Vein endothelial cell (primary cell): ENCODE measurements at places on chromosomes 1 and 21. TPM values are rescaled to one million over a fixed set of nuclear protein-coding genes. Genes with fewer than 3 reads are reported as not detected.

COL8A2 gene
- 2.4 and 2.6 TPM in 2 replicates for total RNA-seq

PTGS2 gene
- 16.5 and 28.7 TPM in 2 replicates for total RNA-seq

ATPAF1 gene
- total RNA-seq = 33.1 and 40.5 TPM in 2 replicates

SLC45A3 gene
- total RNA-seq = 10.9 and 14.4 TPM in 2 replicates

RASAL2 gene
- 44.1 and 50.5 TPM in 2 replicates for total RNA-seq

PTPRC gene
- total RNA-seq = 0.33 TPM in 1 of 2 replicates, not detected in the other
